SJSA1 (cell line): ENCODE measurements at places on chromosomes 2 and 18.

DNA sequence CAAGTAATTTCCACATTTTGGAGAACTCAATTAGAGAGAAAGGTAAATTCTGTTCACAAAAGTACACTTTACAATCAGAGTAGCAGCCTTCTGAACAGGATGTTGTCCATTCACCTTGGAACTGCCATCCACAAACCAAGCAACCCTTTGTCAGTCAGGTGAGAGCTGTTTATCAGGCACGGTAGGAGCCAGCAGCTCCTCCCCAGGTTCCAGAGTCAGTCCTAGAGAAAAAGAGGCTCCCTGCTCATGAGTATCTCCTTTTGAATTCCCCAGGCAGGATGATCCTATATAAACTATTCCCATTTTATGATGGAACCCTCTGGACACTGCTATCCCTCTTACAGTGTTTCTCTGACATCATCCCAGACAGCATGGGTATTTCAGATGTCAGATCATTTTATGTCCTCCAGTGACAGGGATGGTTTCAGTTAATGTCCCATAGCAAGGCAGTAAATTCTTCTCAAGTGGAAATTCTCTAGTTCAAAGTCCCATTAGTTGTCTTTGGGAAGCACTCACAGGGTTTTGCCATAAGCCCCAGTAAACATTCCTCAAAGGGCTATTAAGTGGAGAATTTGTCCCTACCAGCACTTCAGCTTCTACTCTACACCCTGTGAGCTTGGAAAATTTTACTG is 34.5 kb upstream of the CSRNP3 start:
- no peak for DNase-seq

- no peak for DNase-seq
These were observed 322.5 kb downstream of the EN1 start for GRCh38 chr2:118524911-118525310.

GRCh38 chr2:24265212-24265611 is 90.4 kb downstream of the FAM228A start:
- DNase-seq = no peak

DNA sequence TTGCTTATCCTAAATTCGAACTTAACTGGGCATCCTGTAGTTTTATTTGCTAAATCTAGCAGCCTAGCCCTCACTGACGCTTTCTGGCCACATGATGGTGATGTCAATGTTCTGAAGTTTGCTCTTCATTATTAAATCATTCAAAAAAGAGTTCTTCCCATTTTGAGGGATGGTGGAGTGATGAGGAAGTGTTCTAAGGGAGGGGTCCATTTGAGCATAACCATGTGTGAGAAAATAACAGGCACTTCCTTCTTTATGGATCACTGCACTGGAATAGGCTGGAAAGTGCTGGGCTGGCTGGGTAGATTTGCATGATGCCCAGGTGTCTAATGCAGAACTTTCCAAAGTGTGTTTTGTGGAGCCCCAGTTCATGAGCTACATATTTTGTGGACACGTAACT is 74.2 kb downstream of the TNFRSF11A start:
- DNase-seq = no peak

GRCh38 chr18:27763936-27764335 is 413.0 kb downstream of the CDH2 start:
- DNase-seq = no peak

DNA sequence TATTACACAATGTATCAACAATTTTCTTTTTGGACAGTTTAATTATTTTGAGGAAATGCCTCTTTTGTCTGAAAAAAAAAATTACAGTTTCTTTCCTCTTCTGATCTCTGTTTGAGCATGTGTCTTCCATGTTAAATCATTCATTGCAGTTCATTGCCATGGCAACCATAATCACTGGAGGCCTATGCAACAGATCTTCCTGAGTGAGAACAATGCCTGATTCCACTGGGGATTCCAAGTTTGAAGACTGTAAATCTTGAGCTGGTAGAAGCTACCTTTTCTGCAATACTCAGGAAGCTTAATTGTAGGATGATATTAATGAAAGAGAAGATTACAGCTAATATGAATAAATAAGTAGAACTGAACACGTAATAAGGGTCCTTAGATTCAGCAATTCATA is 721.4 kb upstream of the CNTNAP5 start:
- DNase-seq = no peak

DNA sequence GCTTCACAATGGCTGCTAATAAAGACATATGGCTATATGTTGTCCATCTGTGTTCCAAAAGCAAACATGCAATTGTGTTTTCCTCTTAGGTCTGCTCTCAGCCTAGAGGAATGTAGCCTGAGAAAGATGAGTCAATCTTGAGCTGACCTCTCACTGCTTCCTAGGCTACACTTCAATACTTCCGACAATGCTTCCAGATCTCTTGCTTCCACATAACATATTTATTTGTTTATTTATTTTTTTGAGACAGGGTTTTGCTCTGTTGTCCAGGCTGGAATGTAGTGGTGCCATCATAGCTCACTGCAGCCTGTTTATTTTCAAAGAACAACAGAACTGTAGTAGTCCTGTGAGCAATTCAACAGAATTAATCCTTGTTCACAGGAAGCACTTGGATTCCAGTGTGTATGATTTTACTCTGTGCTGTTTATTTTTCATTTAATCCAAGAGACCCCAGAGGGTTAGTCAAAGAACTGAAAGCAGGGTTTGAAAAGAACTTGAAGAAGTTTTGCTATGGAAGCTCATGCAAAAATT is 437.9 kb downstream of the TXNL1 start:
- DNase-seq = peak; percentile 69

- DNase-seq = no peak
These were observed 36.9 kb upstream of the SLC14A1 start for GRCh38 chr18:45686891-45687611.

GRCh38 chr2:231807020-231807419 is 20.8 kb downstream of the COPS7B start:
- DNase-seq = no peak

DNA sequence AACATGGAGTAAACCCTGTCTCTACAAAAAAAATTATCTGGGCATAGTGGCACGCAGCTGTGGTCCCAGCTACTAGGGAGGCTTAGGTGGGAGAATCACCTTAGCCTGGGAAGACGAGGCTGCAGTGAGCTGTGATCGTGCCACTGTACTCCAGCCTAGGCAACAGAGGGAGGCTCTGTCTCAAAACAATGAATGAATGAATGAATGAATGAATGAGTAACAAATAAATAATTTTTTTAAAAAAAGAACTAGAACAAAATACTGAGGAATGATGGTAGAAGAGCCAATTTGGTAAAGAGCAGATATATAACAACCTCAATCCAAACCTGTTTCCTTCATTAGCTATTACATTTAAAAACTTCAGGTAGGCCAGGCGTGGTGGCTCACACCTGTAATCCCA is 60.1 kb downstream of the STRN start:
- no peak for DNase-seq

GRCh38 chr2:149651229-149651628 is 63.7 kb upstream of the MMADHC start:
- DNase-seq = no peak
